NCI-H2171 treated with DMSO at 0.1 percent for 48 hours (cell line): ENCODE measurements at places on chromosomes 1 and 21.

DNA sequence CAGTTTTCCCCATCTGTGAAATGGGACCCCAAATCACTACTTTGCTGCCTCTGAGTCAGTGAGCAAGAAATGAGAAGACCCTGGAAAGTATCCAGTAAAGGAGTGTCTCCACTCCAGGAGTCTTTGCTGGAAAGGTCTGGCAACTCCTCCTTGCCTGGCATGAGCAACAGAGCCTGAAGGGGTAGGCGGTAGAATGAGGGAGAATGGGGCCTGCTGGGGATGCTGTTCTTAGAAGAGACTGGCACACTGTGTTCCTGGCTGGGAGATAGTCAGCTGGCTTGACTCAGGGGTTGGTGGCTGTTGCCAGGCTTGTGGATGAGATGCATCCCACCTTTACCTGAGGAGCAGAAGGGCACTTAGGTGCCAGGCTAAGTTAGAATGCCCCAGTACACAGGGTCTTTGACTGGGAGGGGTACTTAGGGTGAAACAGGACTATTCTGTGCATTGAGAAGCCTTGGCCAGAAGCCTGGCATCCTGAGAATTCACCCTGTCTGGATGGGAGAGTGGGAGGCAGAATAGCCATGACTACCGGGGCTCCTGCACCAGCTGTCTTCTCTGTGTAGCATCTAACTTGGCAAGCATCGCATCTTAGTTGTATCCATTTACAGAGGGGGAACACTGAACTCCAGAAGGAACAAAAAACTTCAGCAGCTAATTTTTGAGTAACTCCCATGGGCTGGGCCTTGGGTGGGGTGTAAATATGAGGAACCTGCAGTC is 2.5 kb downstream of the MFSD2A start:
- DNase-seq: peak; percentile 54

- no peak for DNase-seq
Observed at GRCh38 chr1:204304067-204304466, 55.7 kb downstream of the PLEKHA6 start.

DNA sequence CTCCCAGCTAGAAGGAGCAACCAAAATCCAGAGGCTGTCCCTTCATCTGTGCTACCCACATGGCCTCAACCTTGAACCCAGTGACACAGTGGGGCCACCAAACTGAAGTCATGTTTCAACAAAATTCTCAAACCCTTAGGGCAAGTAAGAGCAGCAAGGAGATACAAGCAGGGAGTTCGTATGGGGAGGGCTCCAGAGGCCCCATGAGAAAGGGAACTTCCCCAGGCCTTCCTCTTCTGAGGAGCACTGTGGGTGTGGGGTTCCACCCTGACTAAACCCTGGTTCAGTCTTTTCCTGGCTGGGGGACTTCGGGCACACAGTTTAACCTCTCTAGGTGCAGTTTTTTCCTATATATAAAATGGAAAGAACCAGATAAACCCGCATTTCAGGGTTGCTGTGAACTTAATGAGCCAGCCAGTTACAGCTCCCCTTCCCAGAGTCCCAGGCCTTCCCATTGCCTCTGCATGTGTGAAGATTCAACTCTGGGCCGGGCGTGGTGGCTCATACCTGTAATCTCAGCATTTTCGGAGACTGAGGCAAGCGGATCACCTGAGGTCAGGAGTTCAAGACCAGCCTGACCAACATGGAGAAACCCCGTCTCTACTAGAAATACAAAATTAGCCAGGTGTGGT is 8.0 kb upstream of the THEMIS2 start:
- DNase-seq: no peak

- no peak for DNase-seq
Observed at GRCh38 chr1:151763990-151764389, 694 bp upstream of the MRPL9 start.

DNA sequence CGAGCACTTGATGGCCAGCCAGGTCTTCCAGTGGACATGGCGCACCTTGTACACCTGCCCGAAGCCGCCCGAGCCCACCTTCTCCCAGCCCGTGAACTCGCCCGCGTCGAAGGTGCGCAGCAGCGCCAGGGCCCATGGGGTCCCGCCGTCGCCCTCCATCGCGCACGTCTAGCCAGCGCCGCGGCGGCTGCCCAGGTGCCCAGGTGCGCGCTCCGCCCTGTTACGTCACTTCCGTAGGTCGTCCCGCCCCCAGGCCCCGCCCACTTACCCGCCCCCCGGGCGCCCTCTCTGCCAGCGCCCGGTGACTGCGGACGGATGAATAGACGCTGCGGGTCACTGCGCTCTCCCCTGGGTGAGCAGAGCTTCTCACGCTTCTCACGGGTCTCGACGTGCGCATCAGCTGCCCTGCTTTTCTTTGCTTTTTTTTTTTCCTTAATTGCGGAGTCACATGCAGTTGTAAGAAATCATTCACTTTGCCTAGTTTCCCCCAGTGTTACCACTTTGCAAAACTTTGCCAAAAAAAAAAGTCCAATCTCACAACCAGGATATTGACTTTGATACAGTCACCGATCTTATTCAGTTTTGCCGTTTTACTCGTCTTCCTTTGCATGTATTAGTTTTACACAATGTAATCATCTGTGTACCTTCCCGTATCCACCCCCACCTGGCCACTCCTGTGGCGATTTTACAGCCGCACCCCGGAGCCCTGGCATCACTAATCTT is at the start of gene RIPK4:
Gene RIPK4, minus strand, starts transcription at position 170 of the 723 bp plus-strand sequence. Its CDS starts 11 bp downstream, at position 159.
- peak; percentile 83 for DNase-seq
